ENCODE measurements at places on chromosomes 2 and 18.
A peak's percentile ranks its signal among the peaks of the same experiment; 100 is the strongest.

- no peak for DNase-seq
These were observed 268.3 kb downstream of the VAPA start for GRCh38 chr18:10182009-10182624.

DNA sequence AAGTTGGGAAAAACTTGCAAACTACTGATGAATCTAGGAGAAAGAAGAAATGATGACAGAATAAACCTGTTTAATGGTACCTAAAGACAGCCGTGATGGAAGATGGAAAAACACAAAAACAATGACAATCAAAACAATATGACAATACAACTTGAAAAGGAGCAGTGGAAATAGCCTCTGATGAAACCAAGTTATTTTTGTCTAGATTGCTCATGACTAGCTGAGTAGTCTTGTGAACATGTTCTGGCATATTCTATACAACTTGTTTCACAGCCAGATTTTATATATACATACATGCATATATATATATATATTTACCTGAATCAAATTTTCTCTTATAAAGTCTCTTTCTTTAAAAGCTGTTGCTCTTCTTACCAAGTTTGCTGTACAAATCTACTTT lies 439.1 kb downstream of the TGIF1 start:
- no peak for DNase-seq

DNA sequence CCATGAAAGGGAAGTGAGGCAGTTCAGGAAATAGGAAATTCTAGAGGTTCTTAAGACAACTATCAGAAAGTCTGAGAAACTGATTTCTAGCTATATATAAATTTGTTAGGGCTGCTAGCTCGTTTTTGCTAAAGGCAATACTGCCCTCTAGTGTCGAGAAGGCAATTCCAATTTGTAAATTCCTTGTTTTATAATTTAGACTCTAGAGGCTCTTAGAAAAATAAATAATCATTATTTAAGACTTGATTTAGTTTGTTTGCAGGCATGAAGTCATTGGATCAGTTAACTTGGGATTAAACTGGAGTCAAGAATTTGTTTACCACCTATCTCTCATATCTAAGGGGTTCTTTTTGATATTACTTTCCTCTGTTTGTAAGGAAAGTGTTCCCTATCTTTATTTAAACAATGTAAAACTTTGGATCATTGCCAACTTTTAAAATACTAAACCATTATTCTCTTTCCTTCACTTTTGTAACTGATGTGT lies 66.2 kb downstream of the ACVR2A start:
- no peak for DNase-seq

GRCh38 chr2:179376881-179377280 lies 112.2 kb upstream of the SESTD1 start:
- no peak for DNase-seq

GRCh38 chr2:149597668-149598326 lies 10.2 kb upstream of the MMADHC start:
- DNase-seq, result peak; percentile 29

- no peak for DNase-seq
These were observed 101.1 kb downstream of the SLC4A10 start for GRCh38 chr2:161725297-161725696.

DNA sequence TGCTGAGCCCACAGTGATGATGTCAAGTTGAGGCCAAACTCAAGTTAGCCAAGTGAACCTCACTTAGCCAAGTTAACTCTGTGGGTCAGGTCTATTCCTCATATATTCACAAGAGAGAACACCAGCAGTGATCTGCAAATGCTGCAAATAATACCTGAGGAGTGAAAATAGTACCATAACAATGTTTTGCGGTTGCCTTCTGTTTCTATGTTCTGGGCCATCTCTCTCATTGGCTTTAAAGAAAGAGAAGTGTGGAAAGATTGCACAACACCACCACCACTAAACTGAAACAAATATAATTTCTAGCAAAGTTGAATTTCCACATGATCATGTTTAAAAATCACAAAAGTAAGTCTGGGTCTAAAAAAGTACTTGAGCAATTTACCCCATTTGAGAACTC lies 211.1 kb upstream of the GALNT5 start:
- DNase-seq, result no peak

DNA sequence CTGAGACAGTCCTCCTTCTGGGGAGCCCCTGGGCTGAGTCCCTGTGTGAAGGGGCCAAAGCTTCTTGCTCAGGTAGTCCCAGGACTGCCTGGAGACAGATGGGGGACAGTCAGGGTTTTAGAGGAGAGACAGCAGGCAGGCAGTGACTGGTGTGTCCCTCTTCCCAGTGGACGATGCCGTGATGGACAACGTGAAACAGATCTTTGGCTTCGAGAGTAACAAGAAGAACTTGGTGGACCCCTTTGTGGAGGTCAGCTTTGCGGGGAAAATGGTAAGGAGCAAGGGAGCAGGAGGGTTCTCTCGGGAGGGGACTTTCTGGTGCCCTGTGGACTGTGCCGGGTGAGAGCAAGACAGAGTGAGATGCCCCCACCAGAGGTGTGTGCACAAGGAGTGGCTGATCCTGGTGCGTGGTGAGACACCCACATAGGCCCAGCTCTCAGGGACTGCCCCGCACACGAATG lies 74.8 kb downstream of the DYSF start:
- no peak for DNase-seq

- DNase-seq, result no peak
These were observed 63.4 kb downstream of the SPATS2L start for GRCh38 chr2:200369886-200370285.

- DNase-seq, result no peak
These were observed 1.6 kb upstream of the NFE2L2 start for GRCh38 chr2:177265824-177266817.

DNA sequence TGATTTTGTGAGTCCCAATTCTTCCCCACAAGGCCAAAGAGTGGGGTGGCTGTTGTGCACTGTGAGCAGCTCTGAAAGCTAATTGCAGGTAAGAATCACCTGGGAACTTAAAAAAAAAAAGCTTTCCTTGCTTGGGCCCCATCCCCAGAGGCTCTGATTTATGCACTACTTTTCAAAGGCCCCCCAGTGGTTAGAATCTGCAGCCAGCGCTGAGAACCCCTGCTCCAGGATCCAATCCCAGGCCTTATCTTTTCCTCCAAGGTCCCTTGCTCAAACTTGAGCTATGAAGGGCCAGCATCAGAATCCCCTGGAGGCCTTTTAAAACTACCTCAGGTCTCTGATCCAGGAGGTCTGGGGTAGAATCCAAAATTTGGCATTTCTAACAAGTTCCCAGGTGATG lies 156.8 kb downstream of the UXS1 start:
- DNase-seq, result no peak

DNA sequence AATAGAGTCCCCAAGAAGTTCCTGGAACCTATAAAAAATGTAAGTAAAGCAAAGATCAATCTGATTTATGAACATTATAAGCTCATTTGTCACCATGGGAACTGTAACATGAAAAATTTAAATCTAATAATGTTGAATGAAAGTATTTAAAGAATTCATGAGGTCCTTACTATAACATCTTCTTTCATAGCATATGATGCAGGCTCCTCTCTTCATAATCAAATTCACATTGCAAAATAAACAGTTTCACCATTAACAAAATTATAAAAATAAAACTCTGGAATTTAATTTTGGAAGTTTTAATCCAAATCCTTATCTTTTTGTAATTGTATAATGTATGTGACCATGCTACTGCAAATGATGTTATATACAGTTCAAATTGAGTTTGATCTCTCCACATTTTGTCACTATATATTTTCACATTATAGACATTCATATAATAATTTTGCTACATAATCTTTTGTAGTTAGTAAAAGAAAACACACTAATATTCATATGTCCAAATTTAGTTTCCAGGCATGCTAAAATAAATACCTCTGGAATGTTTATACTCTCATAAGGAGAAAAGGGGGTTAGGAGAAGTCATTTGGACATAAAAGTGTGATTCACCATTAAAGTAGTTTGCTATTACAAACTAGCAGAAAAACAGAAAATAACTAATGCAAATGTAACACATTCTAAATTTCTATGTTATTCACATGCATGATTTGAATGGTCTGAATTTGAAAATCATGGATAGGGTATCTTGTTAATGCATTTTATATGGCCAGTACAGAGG lies 954.1 kb downstream of the DSC3 start:
- no peak for DNase-seq

- DNase-seq, result no peak
These were observed 39.4 kb downstream of the TNFRSF11A start for GRCh38 chr18:62364558-62364957.

- DNase-seq, result no peak
These were observed 3.1 kb downstream of the PROM2 start for GRCh38 chr2:95277246-95277906.

DNA sequence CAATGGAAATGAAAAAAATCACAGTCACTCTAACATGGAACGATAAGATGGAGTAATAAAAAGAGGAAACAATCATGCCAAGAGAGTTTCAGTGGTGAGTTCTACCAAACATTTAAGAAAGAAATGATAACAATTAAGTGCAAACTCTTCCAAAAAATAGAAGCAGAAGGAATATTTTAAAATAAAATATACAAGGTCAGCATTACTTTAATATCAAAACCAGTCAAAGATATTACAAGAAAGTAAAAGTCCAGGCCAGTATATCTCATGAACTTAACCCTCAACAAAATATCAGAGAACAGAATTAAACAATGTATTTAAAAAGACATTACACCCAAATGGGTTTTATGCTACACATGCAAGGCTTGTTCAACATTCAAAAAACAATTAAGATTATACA lies 829.4 kb downstream of the TRIB2 start:
- no peak for DNase-seq

DNA sequence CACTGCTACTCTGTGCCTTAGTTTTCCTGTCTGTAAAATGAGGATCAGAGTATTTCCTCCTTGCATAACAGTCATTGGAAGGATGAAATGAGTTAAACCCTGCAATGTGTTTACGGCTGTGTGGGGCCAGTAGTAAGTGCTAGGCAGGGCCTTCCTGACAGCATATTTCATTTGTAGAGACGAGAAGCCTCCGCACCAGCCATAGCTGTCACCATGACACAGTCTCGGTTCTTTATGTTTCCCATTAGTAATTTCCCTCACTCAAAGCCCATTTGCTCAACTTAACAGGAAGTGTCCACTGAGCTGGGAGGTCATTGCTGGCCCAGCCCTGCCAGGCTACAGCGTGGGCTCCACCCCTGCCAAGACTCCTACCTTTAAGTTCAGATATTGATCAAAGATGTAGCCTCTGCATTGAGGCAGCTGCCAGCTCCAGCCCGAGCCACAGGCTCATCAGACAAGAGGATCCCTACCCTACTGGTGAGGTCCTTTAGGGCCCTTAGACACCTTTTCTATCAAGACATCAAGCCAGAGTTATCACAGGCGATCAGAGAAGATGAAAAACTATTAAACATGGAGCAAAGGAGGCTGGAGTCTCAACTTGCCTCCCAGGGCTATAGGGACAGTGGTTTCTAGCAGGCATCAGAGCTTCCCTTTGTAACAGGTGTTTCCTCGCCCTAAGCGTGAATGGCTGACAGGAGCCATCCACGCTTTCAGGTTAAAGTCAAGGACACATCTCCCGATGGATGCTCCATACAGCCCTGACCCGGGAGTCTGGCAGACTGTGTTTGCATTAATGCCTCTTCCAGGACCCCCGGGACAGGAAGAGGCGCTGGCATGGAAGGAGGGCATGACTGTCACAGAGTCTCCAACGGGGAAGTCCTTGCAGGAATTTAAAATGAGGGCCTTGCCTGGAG lies 251.7 kb downstream of the NDUFA10 start:
- no peak for DNase-seq

DNA sequence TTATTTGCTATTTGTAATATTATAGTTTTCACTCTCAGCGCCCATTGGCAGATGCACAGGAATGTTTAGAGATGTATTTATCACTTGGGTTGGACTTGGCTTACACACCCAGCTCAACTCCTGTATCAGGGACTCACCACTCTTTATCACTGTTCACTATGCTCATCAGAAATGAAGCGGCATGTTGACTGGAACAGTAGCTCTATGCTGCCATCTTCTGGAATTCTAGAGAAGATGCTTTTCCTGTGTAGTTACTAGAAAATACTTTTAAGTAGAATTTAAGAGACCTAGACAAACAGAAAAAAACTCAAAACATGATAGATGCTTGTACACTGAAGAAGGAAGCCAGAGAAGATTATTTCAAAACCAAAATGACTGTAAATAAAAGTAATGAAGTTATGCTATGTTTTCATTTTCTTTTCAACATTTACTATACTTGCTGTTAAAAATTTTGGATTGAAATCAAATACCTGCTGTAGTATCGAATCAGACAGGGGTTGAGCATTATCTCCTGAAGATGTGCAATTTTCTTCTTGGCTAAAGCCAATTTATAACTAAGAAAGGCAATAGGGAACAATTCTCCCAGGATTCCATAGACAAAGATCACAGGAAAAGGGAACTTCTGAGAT lies 47.4 kb upstream of the NXPH2 start:
- peak; percentile 70 for DNase-seq

DNA sequence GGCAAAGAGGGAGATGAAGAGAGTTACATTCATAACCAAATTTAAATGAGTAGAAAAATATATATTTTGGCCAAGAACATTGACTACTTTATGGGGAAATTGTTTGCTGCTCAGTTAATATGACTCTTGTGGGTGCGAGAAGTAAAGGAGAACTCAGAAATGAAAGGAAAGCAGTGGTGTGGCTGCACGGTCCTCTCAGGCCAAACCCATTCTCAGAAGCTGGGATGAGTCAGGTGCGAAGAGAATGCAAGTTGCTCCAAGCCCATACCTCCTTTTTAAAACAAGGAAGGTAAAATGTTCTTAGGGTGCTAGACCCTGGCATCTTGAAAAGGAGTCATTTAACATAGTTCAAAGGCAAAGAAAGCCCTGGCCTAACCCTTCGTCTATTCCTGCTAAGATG lies 258.6 kb downstream of the RAD51AP2 start:
- DNase-seq, result no peak

DNA sequence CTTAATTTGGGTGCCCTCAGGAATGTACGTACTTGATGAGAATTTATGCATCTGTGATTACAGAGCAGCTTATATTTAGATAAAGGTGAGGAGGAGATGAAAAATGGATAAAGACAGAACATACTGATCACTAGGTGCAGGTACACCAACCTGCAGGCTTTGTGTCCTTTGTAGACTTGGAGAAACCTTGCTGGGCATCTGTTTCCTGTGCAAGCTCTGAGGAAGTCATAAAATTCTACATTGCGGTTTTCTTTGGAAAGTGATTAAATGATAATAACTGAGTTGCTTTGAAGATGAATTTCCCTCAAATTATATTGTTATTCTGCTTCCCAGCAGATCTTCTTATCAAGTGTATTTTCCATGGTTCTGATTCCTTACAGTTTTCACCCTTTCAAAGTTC lies 7.7 kb downstream of the RAB27B start:
- no peak for DNase-seq

DNA sequence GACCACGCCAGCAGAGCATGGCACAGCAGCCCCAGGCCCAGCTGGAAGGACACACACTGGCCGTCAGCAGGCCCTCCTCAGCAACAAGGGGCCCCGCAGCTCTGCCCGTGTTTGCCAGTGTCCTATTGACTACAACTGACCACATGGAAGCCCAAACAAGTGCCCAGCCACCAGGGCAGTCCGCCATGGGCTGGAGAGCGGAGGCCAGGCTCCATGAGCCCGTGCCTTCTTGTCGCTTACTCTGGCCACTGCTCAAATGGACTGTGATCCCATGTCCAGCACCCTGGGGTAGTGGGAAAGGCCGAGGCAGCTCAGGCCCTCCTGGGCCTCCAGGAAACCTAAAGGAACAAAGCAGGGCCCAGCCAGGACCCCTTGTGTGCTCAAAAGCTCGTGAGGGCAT lies 53.9 kb upstream of the TAF1B start:
- no peak for DNase-seq

Data from natural killer cell (primary cell).